Urinary bladder (tissue), 4 donors: ENCODE measurements at places on chromosomes 13 and 19.

- no peak for DNase-seq
These were observed 9.3 kb downstream of the GP6 start for GRCh38 chr19:55028757-55029156.

- no peak for DNase-seq
These were observed 1.2 kb upstream of the FBXL3 start for GRCh38 chr13:77028202-77028601.

GRCh38 chr13:40407567-40407966 is 258.9 kb downstream of the FOXO1 start:
- DNase-seq, result no peak

GRCh38 chr19:3968556-3969434 is 2.1 kb downstream of the DAPK3 start:
- DNase-seq, result peak; percentile 87

DNA sequence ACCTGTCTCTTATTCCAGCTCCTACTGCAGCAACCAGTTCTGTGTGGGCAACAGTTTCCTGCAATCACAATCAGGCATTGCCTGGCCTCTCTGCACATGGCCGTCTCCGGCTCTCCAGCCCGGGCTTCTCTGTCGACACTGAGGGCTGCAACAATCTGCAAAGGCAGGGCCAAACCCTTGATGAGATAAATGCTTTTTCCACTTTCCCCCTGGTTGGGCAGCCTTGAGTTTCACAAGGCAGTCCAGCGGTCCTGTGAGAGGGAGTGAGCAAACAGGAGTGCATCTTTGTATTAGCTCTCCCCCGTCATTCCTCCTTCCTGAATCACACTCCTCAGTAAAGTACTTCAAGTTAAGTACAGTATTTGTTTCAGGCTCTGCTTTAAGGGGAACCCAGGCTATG is 40.7 kb upstream of the VWA8 start:
- no peak for DNase-seq

- DNase-seq, result no peak
These were observed 9.6 kb downstream of the ABHD13 start for GRCh38 chr13:108227651-108228272.

GRCh38 chr13:54989418-54989817 is 1960.8 kb downstream of the OLFM4 start:
- DNase-seq, result no peak

- no peak for DNase-seq
These were observed 11.7 kb downstream of the RFX2 start for GRCh38 chr19:6098574-6098973.
